ENCODE measurements at places on chromosomes 7 and 10. TPM values are rescaled to one million over a fixed set of nuclear protein-coding genes. Genes with fewer than 3 reads are reported as not detected.

- no peak overlapping the region for H3K27ac ChIP-seq
- DNase-seq: no peak
- H3K4me1 ChIP-seq: peaks cover 4% of the 10 kb centered on the region
- H3K27me3 ChIP-seq: no peaks in the 10 kb centered on the region
- peaks cover 15% of the 10 kb centered on the region for H3K36me3 ChIP-seq
These were observed 261.6 kb downstream of the CELF2 start for GRCh38 chr10:11279314-11279713.

- peak overlapping the region; percentile 75 for H3K27ac ChIP-seq
- peak; percentile 46 for DNase-seq
- H3K27me3 ChIP-seq: no peaks in the 10 kb centered on the region
- H3K4me3 ChIP-seq: no peak overlapping the region
These were observed 43.4 kb upstream of the PDLIM1 start for GRCh38 chr10:95333997-95334804.

- no peaks in the 10 kb centered on the region for H3K36me3 ChIP-seq
- DNase-seq: no peak
- H3K27me3 ChIP-seq: peaks cover 17% of the 10 kb centered on the region
- no peak overlapping the region for H3K4me3 ChIP-seq
These were observed 31.2 kb upstream of the SFTPD start for GRCh38 chr10:79979976-79980687.

DNA sequence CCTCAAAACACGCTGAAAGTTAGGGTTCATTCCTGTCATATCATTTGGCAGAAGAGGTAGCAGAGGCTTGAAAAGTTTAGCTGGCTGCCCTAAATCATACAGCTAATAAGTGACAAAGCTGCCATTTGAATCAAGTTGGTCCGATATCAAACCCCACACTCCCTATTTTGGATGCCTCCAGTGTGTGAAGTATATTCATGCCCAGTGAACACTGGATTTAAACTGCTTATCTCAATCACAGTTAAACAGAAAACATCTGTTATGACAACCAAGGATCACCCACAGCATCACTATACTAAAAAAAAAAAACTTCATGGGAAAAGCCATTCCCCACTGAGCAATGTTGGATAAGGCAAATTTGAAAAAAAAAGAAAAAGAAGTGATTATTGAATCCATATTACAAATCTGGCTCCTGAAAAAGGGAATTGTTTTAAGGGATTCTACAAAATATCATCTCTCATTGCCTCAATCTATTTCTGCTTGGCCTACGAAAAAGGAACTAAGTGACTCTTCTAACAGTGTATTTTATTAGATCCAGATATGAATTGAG, 48.3 kb downstream of the ABCB1 start:
- no peak for DNase-seq
- no peaks in the 10 kb centered on the region for H3K36me3 ChIP-seq
- H3K27ac ChIP-seq: no peak overlapping the region
- no peak overlapping the region for H3K4me3 ChIP-seq

DNA sequence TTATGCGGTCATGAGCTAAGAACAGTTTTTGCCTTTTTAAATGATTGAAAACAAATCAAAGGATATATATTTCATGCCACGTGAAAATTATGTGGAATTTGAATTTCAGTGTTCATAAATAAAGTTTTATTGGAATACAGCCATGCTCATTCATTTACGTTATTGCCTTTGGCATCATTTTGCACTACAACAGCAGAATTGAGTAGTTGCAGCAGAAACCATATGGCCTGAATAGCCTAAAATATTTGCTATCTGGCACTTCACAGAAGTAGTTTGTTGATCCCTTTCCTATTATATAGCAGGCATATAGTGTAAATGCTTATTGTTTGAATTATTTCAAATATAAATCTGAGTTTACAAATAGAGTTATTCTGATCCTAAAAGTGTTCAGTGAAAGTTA, 59.7 kb downstream of the AUTS2 start:
- no peak overlapping the region for H3K4me3 ChIP-seq
- DNase-seq: no peak
- no peaks in the 10 kb centered on the region for H3K27me3 ChIP-seq
- H3K36me3 ChIP-seq: no peaks in the 10 kb centered on the region
- peaks cover 17% of the 10 kb centered on the region for H3K4me1 ChIP-seq

The TAS2R41 gene
- total RNA-seq: not detected

DNA sequence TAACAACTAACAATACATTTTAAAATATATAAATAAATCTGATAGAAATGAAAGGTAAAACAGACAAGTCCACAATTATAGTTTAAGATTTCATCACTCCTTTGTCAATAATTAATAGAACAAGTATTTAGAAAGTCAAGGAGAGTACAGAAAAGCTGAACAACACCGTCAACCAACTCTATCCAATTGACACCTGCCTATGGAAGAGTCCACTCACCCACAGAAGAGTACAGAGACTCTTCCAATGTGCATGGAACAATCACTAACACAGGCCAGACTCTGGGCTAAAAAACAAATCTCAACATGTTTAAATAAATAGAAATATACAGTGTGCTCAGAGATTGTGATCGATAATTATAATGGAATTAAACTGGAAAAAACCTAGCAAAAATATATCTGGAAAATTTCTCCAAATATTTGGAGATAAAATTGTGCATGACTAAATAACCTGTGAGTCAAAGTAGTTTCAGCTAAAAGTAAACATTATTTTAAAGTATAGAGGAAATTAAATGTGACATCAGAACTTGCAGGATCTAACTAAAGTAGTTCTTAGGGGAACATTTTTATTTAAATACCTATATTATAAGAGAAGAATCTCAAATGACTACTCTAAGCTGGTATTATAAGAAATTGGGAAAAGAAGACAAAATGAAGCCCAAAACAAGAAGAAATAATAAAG, 109.9 kb upstream of the EGFR start:
- H3K27ac ChIP-seq: no peak overlapping the region
- no peaks in the 10 kb centered on the region for H3K36me3 ChIP-seq
- peaks cover 4% of the 10 kb centered on the region for H3K4me1 ChIP-seq

The NPC1L1 gene
- total RNA-seq: 0.30 TPM

DNA sequence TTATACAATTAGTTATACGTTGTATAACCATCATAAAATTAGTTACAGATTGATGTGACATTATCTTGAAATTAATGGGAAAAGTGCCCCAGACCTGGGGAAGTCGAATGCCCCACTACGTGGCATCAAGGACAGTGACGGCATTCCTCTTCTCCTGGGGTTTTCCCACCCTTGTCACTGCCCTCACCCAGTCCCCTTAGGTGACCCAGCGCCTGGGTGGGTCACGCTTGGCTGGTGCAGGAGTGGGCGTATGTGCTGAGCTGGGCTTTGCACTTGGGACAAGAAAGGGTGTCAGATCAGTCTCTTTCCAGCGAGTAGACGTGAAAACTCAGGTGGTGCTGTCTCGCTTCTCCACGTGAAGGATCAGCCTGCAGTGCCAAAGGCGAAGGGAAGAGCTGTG, 7.6 kb downstream of the FOXK1 start:
- no peaks in the 10 kb centered on the region for H3K27me3 ChIP-seq
- no peaks in the 10 kb centered on the region for H3K36me3 ChIP-seq
- H3K4me1 ChIP-seq: peaks cover 35% of the 10 kb centered on the region
- peak overlapping the region; percentile 13 for H3K4me3 ChIP-seq
- H3K27ac ChIP-seq: peak overlapping the region; percentile 43

GRCh38 chr10:58998924-58999713, 177.3 kb upstream of the PHYHIPL start:
- peak; percentile 36 for DNase-seq
- H3K27me3 ChIP-seq: no peaks in the 10 kb centered on the region
- no peaks in the 10 kb centered on the region for H3K4me1 ChIP-seq

DNA sequence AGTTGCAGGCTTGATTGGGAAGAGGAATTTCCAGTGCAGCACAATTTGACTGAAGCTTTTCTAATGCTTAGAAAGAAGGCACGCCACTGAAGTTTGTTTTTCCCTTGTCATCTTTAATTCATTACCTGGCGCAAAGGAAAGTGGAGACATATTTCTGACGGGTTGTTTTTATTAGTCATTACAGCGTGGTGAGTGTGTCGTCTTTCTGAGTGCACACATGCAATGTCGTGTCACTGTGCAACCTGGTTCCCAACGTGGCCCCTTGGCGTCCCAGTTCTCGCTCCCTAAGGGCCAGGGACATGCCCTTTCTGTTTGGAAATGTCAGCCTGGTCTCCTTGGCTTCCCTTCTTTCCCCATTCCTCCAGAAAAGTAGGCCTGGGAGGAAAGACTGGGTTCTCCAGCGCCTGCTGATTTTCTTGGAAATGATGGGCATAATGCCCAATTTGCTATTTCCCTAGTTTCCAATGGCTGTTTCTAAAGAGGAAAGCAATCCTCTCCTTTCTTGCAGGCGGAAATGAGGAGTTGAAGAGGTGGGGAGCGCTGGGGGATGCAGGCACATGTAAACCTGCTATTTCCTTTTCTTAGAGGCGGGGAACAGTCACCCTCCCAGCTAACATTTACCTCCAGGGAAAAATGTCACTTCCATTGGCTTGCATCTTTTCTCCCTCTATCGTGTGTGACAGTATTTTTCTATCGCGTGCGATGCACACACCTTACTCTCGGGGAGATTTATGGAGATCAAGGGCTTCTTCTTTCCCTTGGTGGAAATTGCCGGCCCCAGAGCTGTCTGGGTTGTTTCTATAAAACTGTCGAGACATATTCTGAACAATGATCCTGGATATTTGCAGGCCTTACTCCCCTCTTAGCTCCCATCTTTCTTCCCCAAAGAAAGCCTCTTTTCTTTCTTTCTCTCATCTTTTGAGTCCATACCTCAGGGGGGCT, 249.8 kb downstream of the ARHGAP12 start:
- no peak overlapping the region for H3K27ac ChIP-seq
- DNase-seq: no peak
- H3K4me3 ChIP-seq: no peak overlapping the region
- H3K36me3 ChIP-seq: no peaks in the 10 kb centered on the region

GRCh38 chr7:105614341-105614840, 33.1 kb upstream of the EFCAB10 start:
- H3K4me1 ChIP-seq: no peaks in the 10 kb centered on the region
- no peak overlapping the region for H3K27ac ChIP-seq
- no peaks in the 10 kb centered on the region for H3K27me3 ChIP-seq
- H3K36me3 ChIP-seq: no peaks in the 10 kb centered on the region
- DNase-seq: no peak
- H3K4me3 ChIP-seq: no peak overlapping the region

The MINDY4 gene
- 19.9 TPM for total RNA-seq

The PKD1L1 gene
- 1.0 TPM for total RNA-seq

DNA sequence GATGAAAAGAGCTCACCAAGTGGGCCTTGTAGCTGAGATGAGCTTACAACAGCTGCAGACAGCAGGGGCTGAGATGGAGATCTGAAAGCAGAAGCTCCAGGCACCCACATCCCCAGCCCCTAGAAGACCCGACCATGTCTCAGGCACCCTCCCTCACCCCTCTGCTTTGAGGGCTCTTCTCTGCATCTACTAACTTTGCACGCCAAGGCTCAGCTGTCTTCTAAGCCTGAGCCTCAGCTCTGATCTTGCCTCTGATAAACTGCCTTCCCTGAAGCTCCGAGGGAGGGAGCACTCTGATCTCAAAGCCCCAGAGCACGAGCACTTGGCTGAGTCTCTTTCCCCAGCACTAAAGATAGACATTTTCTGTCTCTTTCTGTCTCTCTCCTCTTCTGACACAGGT, 42.0 kb downstream of the ANXA8 start:
- no peaks in the 10 kb centered on the region for H3K27me3 ChIP-seq
- no peak overlapping the region for H3K4me3 ChIP-seq
- no peak for DNase-seq
- no peaks in the 10 kb centered on the region for H3K4me1 ChIP-seq
- H3K27ac ChIP-seq: no peak overlapping the region

The CTAGE8 gene
- not detected for total RNA-seq

The MBL2 gene
- 0.22 TPM for total RNA-seq
